Muscle of leg (tissue), 16 donors: ENCODE measurements at places on chromosomes 5 and 9. TPM values are rescaled to one million over a fixed set of nuclear protein-coding genes. Genes with fewer than 3 reads are reported as not detected.
A peak's percentile ranks its signal among the peaks of the same experiment; 100 is the strongest.

DNA sequence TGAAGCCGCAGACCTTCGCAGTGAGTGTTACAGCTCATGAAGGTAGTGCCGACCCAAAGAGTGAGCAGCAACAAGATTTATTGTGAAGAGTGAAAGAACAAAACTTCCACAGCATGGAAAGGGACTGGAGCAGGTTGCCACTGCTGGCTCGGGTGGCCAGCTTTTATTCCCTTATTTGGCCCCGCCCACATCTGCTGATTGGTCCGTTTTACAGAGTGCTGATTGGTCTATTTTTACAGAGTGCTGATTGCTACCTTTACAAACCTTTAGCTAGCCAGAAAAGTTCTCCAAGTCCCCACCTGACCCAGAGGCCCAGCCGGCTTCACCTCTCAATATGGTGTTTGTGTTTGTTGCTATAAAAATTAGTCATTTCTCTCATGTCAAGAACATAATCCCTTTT lies 49.7 kb downstream of the RECK start:
- H3K4me3 ChIP-seq = no peak overlapping the region
- no peak overlapping the region for H3K27ac ChIP-seq
- no peaks in the 10 kb centered on the region for H3K4me1 ChIP-seq
- DNase-seq = no peak
- no peaks in the 10 kb centered on the region for H3K27me3 ChIP-seq
- peaks cover 6% of the 10 kb centered on the region for H3K36me3 ChIP-seq

- H3K4me3 ChIP-seq = no peak overlapping the region
- H3K27ac ChIP-seq = no peak overlapping the region
- H3K4me1 ChIP-seq = no peaks in the 10 kb centered on the region
- H3K36me3 ChIP-seq = no peaks in the 10 kb centered on the region
Measured at GRCh38 chr5:82603033-82603987, 325.2 kb upstream of the RPS23 start.

DNA sequence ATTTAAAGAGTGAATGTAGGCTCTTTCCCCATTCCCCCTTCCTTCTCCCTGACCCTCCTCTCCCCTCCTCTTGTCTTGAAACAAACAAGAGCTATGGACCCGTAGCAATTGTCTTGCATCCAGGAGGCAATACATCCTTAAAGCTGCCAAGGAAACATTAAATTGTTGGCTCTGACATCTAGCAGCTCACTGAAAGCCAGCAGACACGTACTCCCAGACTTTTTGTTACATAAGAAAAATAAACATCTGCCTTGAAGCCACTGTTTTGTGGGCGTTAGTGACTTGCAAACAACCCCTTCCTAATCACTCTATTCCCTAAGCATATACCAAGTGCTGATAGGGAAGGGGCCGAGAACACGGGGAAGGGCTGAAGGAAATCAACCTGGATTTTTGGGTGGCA lies 8.6 kb downstream of the SLC45A2 start:
- H3K4me3 ChIP-seq = no peak overlapping the region
- peak; percentile 91 for DNase-seq
- H3K4me1 ChIP-seq = peaks cover 3% of the 10 kb centered on the region
- no peaks in the 10 kb centered on the region for H3K36me3 ChIP-seq

DNA sequence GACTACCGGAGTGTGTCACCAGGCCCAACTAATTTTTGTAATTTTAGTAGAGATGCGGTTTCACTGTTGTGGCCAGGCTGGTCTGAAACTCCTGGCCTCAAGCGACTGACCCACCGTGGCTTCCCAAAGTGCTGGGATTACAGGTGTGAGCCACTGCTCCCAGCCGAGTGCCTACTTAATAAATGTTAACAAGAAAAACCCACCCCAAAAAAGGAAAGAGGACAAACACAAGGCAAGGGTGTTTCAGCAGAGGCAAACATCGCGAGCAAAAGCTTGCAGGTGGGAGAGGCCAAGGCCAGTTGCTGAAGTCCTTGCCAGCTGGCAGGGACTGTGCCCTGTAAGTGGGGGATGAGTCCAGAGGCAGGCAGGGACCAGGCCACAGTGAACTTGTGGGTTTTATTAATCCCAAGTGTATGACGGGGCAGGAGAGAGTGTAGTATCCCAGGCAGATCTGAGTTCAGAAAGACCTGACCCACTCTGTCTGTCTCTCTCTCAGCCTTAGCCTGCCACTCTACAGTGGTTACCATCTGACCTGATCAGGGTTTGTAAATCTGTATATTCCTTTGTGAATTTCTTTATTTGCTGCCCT lies 6.4 kb upstream of the FPGS start:
- H3K27me3 ChIP-seq = no peaks in the 10 kb centered on the region
- no peak overlapping the region for H3K4me3 ChIP-seq
- no peak overlapping the region for H3K27ac ChIP-seq
- peak; percentile 58 for DNase-seq

- no peaks in the 10 kb centered on the region for H3K27me3 ChIP-seq
- peak; percentile 74 for DNase-seq
- H3K4me3 ChIP-seq = no peak overlapping the region
- peak overlapping the region; percentile 26 for H3K27ac ChIP-seq
- no peaks in the 10 kb centered on the region for H3K36me3 ChIP-seq
Measured at GRCh38 chr9:70569070-70569772, 154.8 kb upstream of the KLF9 start.

DNA sequence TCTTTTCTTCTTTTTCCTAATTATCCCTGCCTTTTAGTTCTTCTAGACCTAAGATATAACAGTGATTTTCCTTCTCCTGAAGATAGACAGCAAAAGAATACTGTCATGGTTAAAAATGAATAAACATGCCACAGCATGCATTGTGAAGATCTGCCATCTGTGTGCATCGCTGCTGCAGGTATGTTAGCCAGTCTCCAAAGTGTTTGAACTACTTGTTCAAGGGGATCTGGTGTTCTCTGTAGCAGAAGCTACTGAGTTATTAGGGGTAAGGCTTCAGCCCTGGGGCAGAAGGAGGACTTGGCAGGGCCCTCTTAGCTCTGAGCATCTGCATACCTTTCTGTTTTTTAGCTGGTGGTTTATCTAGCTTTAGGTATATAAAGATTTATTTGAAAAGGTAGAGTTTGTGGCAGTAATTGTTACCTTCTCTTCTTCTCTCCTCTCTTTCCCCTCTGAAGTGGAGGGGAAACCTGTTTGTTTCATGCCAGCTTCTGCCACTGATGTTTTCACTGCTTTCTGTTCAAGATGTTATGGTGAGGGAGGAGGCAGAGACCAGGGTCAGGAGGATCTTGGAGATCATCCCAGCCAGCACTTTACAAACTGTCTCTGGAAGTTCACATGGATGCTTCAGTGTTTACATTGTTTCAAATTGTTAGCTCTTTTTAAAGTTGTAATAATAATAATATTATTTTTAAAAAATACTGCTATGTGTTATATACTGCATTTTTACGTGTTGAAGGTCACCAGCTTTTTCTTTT lies 25.2 kb downstream of the GALNT10 start:
- H3K27ac ChIP-seq = no peak overlapping the region
- peaks cover 13% of the 10 kb centered on the region for H3K4me1 ChIP-seq
- no peaks in the 10 kb centered on the region for H3K27me3 ChIP-seq
- no peak for DNase-seq

DNA sequence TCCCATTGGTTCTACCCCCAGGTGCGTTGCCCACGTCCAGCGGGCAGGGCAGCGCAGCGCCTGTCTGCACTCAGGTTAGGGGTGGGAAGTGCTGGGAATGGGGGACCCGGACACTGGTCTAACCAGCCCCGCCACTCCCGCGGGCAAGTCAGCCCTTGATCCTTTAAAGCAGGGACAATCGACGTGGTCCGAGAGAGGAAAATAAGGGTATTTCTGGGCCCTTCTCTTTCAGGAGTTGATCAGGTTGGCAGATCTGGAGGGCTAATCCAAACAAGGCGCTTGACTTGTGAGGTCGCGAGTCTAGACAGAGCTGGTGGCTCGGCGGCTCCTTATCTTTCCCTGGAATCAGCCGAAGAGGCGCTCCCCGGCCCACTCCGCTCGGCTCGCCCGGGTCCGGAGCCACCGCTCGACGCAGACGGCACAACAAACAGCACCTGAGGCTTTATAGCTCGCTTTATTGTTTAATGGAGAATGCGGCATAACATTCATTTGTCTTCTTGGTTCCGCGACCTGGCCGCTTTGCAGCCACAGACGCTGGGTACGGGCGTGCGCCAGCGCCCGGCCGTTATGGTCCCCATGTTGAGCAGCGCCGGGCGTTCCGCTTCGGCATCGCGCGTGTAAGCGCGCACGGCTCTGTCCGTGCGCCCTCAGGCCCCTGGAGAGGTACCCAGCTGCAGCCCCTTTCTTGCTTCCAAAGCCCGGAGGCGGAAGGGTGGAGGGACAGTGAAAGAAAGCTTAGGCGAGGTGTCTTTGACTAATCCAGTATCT lies 15.8 kb downstream of the ISL1 start:
- no peak overlapping the region for H3K27ac ChIP-seq
- no peak overlapping the region for H3K4me3 ChIP-seq
- peaks cover 39% of the 10 kb centered on the region for H3K27me3 ChIP-seq
- no peaks in the 10 kb centered on the region for H3K36me3 ChIP-seq

DNA sequence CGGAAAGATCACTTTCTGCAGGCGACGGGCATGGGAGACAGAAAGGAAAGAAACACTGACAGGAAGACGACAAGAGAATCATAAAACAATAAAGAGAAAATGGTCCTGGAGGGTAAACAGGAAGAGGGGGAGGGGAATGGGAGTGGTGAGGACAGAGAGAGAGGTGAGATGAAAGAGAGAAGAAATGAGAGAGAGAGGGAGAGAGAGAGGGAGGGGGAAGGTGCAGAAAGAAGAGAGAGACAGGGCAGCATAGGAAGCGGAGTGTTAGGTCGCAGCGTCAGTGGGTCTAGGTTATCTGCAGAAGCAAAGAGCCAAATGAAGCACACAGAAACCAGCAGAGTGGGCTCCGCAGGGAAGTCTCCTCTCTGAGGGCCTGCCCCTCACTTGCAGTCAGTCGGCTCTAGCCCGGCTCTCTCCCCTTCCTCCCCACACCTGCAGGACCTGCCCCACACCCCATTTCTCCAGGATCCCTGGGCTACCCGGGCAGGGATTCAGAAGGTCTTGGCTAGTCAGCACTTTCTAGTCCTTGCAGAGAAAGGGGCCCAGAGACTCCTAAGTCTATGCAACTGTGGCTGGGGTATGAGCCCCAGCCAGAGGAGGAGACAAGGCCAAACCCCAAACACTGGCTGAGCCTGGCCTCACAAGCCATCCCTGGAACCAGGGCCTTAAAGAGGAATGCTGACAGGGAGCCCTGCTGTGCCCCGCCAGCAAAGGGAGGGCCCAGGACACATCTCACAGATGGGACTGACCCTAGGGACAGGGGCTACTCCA lies 29.7 kb upstream of the MEIKIN start:
- DNase-seq = no peak
- H3K27me3 ChIP-seq = no peaks in the 10 kb centered on the region
- no peak overlapping the region for H3K4me3 ChIP-seq
- H3K36me3 ChIP-seq = no peaks in the 10 kb centered on the region
- no peaks in the 10 kb centered on the region for H3K4me1 ChIP-seq

DNA sequence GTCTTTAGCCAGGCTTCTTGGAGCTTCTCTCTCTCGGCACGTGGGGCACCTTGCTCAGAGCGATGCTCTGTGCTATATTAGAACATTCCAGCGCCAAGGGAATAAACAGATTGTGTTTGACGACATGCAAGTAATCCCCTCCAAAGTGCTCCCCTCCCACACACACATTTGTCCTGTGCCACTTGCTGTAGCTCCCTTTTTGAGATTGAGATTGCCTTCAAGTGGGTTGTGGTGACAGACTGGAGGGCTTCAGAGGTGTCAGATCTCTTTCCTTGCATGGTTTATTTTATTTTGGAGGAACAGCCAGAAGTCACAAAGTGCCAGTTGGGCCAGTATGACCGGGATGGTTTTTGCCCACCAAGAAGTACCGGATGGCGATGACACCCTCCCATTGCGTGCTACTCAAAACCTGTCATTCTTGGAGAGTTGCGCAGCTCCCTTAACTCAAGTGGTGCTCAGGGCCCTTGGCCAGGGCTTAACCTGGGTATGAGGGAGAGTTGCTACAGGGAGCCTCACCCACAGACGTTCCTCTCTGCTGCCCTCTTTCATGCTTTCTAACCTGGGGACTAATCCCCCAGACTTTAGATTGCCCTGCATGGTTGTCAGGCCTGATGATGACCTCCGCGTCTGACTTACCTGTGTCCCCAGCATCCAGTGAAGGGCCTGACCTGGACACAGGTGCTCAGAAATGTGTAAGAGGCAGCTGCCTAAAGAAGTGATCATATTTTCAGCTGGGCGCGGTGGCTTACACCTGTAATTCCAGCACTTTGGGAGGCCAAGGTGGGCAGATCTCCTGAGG lies 18.8 kb upstream of the RPL26L1 start:
- no peaks in the 10 kb centered on the region for H3K27me3 ChIP-seq
- peak; percentile 30 for DNase-seq
- H3K27ac ChIP-seq = peak overlapping the region; percentile 74
- H3K4me3 ChIP-seq = no peak overlapping the region

GRCh38 chr5:160835818-160836528 lies 16.0 kb downstream of the ATP10B start:
- no peak overlapping the region for H3K27ac ChIP-seq
- no peaks in the 10 kb centered on the region for H3K4me1 ChIP-seq
- H3K4me3 ChIP-seq = no peak overlapping the region
- H3K36me3 ChIP-seq = no peaks in the 10 kb centered on the region

- no peak overlapping the region for H3K27ac ChIP-seq
- no peak for DNase-seq
- H3K4me3 ChIP-seq = no peak overlapping the region
Measured at GRCh38 chr9:69900406-69900805, 79.8 kb downstream of the CFAP95 start.

DNA sequence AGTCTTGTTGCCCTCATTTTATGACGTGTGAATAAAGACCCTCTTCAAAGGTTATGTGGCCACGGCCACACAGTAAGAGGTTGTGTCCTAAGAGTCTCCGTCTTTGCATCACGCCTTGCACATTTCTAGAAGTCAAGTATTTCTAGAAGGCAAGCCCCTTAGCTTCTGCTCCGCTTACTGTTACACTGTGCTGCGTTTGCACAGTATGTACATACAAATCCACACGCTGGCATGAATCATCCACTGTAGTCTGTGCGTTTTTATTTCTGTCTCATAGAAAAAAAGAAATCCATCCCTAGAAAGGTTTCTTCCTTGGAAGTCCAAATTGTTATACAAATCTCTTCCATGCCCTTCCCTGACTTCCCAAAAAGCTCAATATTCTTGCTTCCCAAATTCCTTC lies 21.4 kb upstream of the ICE1 start:
- no peaks in the 10 kb centered on the region for H3K36me3 ChIP-seq
- H3K27me3 ChIP-seq = no peaks in the 10 kb centered on the region
- peaks cover 3% of the 10 kb centered on the region for H3K4me1 ChIP-seq
- no peak overlapping the region for H3K27ac ChIP-seq

GRCh38 chr5:17228821-17229291 lies 11.4 kb downstream of the BASP1 start:
- peaks cover 8% of the 10 kb centered on the region for H3K4me1 ChIP-seq
- DNase-seq = peak; percentile 90
- no peaks in the 10 kb centered on the region for H3K27me3 ChIP-seq
- peak overlapping the region; percentile 69 for H3K27ac ChIP-seq

- no peak overlapping the region for H3K4me3 ChIP-seq
- H3K27ac ChIP-seq = peak overlapping the region; percentile 65
- H3K36me3 ChIP-seq = peaks cover 41% of the 10 kb centered on the region
- no peak for DNase-seq
- H3K4me1 ChIP-seq = peaks cover 39% of the 10 kb centered on the region
Measured at GRCh38 chr9:95078511-95078910, 239.0 kb downstream of the FANCC start.

The LURAP1L gene
- 7.7 TPM for total RNA-seq

The FOXI1 gene
- not detected for total RNA-seq

The TXNDC8 gene
- not detected for total RNA-seq

The TMEM252 gene
- 0.09 TPM for total RNA-seq

The CCNI2 gene
- not detected for total RNA-seq

The TBC1D2 gene
- 1.0 TPM for total RNA-seq

The RNF20 gene
- total RNA-seq = 24.5 TPM

The SPINK6 gene
- not detected for total RNA-seq

The IFNE gene
- not detected for total RNA-seq
